Head of caudate nucleus (tissue), 42 donors: ENCODE measurements at places on chromosomes 7 and 10.

DNA sequence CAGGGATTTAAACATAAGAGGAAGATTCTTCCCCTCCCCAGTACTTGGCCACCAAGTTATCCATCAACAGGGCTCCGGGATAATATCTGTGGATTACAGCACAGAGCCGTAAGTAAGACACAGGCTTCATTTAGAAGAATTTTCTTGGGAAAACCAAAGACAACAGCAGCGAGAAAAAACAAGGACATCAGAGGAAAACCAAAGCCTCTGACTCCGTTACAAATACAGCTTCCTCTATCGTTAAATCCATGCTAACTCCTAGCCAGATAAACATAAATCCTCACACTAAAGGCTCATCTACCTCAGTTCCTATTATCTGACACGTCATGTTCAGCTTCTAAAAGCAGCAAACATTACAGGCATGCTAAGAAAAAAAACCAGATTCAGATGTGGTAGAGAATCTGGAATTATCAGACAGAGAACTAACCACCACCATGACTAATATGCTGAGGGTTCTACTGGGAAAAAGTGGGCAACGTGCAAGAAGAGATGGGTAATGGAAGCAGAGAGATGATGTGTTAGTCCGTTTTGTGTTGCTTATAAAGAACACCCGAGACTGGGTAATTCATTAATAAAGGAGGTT, 48.4 kb downstream of the BRI3 start:
- DNase-seq: no peak

- peak; percentile 11 for DNase-seq
Observed at GRCh38 chr10:13945390-13946208, 358.8 kb downstream of the PRPF18 start.

GRCh38 chr7:139734395-139734794, 43.4 kb downstream of the HIPK2 start:
- DNase-seq: no peak

GRCh38 chr10:22325272-22326144, 4.6 kb downstream of the BMI1 start:
- DNase-seq: peak; percentile 48

DNA sequence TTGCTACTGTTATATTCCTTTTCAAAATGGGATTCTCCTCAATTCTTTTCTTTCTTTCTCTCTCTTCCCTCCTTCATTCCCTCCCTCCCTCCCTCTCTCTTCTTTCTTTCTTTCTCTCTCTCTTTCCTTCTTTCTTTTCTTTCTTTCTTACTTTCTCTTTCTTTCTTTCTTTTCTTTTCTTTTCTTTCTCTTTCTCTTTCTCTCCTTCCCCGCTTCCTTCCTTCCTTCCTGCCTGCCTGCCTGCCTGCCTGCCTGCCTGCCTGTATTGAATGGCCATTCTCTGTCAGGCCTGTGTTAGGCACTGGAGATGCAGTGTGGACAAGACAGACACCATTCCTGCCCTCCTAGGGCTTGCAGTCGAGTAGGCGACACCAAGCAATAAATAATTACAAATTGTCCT, 11.5 kb downstream of the CNNM1 start:
- DNase-seq: no peak

DNA sequence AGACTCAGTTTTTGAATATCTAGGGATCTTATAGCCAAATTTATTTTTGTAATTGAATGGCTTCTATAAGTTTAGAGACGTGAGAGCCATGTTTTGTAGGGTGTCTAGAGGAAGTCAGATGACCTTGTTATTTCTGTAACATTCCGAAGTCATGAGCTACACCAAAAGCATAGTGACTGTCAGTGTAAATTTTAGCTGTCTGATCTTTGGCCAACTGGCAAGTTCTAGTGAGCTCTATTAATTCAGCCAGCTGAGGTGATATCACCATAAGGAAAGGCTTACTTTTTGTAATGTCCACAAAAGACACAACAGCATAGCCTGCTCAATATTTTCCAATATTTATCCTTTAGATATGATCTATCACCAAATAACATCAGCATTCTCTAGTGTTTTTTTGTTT, 9.9 kb upstream of the NT5C3A start:
- DNase-seq: no peak

- no peak for DNase-seq
Observed at GRCh38 chr10:48523212-48523819, 81.6 kb downstream of the ARHGAP22 start.

DNA sequence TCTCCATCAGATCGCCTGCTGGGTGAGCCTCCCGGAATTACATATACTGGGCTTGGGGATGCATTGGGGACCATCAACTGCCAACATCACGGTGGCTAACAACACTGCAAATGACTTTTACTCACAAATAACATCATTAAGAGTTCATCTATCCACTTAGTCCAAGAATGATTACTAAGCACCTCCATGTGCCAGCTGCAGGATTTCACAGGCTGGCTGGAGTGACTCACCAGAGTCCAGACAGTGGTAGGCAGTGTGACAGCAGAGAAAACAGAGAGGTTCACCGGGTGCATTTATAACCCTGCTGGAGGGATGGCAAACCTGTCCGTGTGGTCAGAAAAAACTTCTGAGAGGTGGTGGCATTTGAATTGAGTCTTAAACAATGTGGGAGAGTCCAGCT, 3.2 kb upstream of the IGFBP3 start:
- no peak for DNase-seq

- no peak for DNase-seq
Observed at GRCh38 chr10:72085166-72085565, 3.2 kb downstream of the SPOCK2 start.

DNA sequence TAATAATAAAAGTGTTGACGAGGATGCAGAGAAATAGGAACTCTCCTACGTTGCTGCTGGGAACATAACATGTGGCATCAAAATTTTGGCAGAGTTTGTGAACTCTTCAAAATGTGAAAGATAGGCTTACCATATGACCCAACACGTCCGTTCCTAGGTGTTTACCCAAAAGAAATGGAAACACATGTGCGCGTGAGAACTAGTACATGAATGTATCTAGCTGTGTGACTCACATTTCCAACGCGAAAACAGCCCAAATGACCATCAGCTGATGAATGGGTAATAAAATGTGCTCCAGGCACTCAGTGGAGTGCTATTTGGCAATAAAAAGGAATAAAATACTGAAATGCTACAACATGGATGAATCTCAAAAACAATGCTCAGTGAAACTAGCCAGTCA, 10.4 kb upstream of the ELFN1 start:
- DNase-seq: no peak

DNA sequence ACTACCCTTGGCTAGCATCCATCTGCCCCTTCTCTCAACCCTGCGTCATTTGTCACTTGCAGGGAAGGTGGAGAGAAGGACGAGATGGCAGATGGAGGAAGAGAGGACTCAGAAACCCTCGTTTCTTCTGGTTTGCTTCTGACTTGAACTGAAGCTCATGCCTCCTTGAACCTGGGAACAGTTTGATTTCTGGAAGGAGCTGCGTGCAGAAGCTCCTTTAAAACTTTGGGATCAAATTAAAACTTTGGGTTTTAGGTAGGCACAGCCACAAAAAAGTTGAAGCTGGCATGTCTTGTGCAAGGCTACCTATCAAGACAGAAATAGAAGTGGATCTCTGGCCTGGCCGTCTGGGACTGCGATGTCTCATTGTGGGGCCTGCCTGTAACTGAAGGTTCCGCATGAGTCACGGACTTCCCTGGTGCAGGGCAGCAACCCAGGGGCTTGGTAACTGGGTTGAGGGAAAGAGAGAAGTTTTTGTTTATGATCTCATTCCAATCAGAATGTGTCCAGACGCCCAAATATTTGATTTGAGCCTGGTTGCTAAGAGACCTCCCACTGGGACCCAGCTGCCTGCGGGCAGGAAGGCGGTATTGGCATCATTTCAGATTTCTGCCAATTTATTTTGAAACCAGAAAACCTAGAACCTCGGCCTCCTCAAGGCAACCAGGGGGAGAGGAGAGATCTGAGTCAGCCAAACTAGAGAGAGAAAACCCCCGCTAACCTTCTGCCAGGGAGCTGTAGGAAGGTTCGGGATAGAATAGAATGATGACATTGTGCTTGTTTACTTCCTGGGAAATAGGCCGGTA, 15.8 kb upstream of the CAMK1D start:
- DNase-seq: no peak

DNA sequence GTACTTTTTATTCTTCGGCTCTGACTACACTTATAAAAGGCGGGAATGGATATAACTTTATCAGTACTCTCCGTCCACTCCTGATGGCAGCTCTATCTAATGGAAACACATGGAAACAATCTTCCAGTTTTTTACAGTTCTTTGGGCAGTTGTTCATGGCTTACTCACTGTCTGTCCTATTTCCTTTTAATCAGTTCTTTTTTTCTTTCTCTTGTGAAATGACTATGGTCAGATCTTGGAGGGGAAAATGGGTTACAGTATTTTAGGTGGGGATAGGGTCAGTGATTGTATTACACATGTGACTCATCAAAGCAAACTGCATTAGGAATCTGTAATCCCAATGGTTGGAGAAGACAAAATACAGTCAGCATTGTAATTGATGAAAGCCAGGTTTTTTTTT, 112.4 kb downstream of the BICC1 start:
- DNase-seq: no peak

- no peak for DNase-seq
Observed at GRCh38 chr7:117217106-117218035, 105.5 kb downstream of the WNT2 start.

- DNase-seq: no peak
Observed at GRCh38 chr7:104962781-104963180, 51.2 kb upstream of the KMT2E start.

DNA sequence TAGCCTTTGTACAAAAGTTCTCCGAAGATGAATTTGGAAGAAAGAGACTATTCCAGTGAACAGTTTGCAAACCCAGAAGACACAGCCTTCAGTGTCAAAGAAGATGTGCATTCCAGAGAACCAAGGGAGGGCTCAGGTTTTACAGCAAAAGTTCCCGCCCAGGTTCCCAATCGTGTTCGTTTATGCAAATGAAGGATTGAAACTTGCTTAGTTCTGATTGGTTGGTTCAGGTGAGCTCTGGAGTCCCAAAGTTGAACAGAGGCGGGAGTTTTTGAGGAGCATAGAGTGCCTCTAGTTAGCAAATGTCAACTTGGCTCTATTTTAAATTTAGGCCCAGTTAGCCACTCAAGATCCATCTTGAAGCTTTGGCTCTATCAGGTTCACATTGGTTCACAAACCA, 51.3 kb downstream of the TMEM270 start:
- no peak for DNase-seq

- DNase-seq: peak; percentile 16
Observed at GRCh38 chr10:127027786-127028185, 122.6 kb downstream of the DOCK1 start.

DNA sequence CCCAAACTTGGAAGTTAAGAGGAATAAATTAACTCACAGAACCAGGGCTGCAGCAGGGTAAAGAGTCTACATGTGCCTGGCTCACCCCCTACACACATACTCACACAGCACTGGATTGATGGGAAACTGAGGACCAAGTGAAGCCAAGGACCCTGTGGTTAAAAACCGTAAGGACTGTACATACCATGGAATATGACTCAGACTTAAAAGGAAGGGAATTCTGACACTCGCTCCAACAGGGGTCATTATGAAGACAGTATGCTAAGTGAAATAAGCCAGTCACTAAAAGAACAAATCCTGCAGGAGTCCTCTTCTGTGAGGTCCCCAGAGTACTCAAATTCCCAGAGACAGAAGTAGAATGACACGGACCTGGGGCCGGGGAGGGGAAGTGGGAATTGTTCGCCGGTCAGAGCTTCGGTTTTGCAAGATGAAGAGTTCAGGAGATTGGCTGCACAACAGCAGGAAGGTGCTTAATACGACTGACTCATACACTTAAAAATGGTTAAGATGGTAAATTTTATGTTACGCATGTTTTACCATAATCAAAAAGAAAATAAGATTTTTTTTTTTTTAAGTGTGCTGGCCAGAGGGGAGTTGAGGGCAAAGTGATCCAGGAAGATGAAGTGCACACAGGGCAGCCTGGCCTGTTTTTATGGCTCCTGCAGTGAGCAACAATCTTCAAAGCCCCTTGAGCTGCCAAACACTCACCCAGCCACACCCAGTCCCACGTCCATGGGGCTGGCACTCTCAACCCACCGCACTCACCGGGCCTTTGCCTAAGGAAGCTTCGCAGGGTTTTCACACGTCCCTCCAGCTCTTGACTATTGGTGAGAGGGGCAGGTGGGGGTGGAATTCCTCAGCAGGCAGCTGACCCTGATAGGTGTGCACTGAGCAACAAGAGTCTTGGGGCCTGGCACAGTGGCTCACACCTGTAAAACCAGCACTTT, 26.4 kb downstream of the DRGX start:
- no peak for DNase-seq

DNA sequence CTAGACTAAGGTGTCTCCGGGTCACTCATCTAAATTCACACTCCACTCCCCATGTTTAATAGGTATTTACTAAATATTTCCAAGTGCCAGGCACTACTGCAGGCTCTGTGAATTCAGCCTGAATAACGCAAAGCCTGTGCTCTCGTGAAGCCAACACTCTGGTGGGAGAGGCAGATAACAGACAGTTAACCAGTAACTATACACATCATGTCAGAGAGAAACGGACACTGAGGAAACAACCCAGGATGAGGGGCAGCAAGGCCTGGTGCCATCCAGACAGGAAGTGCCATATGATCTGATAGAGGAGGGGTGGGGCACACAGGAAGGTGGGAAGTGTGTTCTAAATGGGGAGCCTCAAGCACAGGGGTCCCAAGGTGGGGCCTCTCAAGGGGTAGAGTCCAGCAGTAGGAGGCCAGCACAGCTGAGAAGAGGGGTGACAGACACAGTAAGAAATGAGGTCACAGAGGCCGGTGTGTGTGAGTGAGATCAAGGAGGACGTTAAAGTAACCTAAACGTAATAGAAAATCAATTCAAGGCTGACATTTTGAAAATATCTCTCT, 85.3 kb downstream of the LARP4B start:
- no peak for DNase-seq

- no peak for DNase-seq
Observed at GRCh38 chr10:74035303-74035702, 37.4 kb downstream of the VCL start.

DNA sequence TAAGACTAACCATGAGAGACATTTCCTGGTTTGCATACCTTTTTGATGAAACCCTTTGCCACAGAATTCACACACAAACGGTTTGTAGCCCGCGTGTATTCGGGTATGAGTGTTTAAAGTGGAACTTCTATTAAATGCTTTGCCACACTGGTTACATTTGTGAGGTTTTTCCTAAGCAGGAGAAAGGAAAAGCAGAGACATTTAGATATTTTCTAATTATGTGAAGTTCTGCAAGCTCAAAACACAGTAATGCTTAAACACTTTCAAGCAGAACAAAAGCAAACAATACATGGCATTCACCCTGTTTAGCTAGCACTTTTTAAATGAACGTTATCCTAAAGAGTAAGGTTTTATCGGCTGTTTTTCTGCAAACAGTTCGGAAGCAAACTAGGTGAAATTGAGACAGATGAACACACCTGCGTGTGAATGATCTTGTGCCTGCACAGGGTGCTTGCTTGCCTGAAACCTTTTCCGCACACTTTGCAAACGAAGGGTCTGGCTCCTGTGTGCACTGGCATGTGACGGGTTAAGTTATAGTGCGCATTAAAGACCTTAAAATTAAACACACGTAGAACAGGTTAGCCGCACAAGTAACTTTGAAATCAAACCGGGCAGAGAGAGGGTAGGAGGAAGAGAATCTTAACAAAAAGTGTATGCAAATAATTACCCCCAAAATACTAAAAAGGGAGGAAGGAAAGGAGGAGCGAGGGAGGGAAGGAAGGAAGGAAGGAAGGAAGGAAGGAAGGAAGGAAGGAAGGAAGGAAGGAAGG, 1.6 kb downstream of the FEZF1 start:
- no peak for DNase-seq

GRCh38 chr10:89175816-89176215, 31.3 kb downstream of the CH25H start:
- no peak for DNase-seq
